ENCODE measurements at places on chromosomes 4 and X.

- DNase-seq: peak; percentile 67
These were observed 6.0 kb downstream of the EREG start for GRCh38 chr4:74370912-74371311.

DNA sequence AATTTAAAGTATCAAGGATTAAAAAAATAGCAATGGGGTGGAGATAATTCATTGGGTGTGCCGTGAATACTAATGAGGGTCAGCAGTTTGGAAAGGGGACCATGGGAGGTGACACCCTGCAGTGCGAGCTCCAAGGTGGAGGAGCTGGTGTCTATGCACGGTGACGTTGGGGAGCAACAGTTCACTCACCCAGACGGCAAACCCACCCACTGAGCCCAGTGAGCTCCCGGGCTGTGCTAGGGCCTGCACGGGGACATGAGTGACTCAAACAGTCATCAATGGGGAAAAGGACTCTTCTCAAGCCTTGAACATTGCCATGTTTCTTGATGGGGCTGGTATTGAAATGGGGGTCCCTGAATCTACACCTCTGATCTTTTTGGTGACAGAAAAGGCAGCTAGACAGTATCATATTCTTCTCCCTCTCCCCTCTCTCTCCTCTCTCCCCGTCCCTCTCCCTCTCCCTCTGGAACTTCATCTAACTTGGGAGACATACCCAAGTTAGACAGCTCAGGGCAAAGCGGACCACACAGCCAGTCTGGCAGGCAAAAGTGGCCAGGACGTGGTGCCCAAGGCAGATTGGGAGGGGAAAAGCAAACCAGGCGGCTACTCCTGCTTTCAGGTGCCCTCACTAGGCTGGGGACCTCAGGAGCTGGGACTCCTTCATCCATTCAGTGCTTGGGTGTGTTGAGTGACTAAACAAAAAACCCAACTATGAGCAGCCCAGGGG, 26.3 kb upstream of the PPP2R2C start:
- no peak for DNase-seq

DNA sequence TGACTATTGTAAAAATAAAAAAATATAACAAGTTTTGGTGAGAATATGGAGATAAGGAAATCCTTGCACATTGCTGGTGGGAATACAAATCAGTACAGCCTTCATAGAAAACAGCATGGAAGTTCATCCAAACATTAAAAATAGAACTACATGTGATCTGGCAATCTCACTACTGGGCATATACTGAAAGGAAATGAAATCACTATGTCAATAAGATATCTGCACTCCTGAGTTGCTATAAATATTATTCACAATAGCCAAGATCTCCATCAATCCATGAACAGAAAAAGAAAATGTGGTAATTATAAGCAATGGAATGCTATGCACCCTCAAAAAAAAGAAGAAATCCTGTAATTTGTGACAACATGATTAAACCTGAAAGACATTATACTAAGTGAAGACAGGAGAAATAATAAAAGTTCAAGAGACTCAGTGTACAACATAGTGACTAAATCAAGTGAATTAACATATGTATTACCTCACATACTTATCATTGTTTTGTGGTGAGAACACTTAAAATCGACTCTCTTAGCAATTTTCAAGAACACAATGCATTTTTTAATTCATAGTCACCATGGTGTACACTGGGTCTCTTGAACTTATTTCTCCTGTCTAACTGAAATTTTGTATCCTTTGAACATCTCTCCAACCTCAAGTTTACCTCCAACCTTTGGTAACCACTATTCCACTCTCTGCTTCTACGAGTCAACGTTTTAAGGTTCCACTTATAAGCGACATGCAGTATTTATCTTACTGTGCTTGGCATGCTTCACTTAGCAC, 1703.7 kb upstream of the AGA start:
- no peak for DNase-seq

DNA sequence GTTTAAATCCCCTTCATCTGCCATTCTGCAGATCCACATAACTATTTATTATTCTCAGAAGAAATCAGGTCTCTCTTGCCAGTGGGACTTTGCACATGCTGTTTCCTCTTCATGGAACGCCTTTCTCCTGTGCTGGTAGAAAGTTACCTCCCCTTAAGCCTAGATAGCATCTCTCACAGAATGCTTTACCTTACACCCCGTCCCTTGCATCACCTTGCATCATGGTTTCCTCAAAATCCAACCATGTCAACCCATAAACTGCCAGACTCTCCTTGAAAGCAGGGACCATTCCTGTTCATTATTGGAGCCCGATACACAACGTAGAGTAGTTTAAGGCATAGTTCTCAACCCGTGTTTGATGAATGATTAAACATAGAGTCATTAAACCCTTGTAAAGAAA, 396.2 kb upstream of the F9 start:
- no peak for DNase-seq

GRCh38 chrX:154531626-154532025, 15.0 kb downstream of the G6PD start:
- no peak for DNase-seq

GRCh38 chr4:11881364-11881763, 452.7 kb upstream of the HS3ST1 start:
- no peak for DNase-seq

DNA sequence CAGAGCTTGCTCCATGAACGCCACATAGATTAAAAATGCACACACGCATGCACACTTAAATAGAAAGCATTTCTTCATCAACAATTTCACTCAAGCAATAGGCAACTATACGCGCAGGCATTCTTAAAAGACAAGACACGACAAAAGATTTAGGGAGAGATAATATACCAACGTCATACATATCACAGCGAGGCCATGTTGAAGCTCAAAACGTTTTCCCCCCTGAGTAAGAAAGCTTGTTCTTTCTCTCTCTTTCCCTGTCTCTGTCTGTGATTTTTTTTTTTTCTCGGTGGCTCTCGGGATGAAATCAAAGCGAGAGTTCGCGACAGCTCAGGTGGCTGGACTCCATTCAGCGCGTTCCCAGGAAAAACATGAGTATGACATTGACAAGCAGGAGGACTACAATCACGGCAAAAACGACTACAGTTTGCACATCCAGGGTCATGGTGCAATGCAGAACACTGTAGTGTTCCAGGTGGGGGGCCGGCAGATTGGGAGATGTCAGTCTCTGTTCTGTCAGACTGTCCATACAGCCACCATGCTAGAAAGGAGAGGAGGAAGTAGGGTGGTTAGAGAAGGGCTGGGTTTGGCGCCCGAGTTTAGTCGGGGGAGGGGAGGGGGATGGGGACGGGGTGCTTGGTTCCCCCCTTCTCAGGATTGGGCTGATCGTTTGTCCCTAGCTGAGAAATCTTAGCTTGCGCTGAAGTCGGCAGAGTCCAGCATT, 30.7 kb downstream of the ARHGEF9 start:
- DNase-seq: no peak

GRCh38 chrX:53930515-53931380, 113.5 kb downstream of the PHF8 start:
- no peak for DNase-seq

- no peak for DNase-seq
These were observed 274.3 kb upstream of the TACR3 start for GRCh38 chr4:103994059-103994458.

DNA sequence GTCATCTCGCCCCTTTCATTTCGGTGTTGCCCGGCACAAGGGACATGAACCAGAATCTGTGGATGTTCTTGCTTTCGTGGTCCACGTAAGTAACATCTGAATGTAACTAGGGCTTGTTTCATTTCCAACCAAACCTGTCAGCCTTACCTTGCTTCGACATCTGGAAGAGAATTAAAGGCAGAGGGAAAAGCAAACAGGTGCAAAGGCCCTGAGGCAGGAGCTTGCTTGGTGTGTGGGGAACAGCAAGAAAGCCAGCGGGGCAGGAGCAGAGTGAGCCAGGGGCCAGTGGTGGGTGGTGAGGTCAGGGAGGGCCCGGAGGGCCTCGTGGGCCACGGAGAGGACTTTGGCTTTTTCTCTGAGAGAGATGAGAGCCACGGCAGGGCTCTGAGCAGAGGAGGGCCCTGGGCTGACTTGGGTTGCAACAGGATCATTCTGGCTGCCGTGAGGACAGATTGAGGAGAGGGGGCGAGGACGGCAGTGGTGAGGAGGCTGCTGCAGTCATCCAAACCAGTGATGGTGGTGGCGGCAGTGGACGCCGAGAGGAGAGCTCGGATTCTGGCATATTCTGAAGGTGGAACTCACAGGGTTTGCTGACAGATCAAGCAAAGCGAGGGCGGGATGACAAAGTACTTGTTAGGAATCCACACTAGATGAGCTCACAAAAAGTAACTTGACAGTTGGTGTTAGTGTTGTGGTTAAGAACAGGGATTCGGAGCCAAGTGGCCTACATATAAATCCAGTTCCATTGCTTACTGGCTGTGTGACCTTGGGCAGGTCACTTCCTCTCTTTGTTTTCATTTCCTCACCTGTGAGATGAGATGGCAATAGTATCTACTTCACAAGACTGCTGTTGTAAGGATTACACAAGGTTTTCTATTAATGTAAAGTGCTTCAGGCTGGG, 6.8 kb upstream of the WDR13 start:
- DNase-seq: no peak
